ENCODE measurements at places on chromosomes 3 and 15. TPM values are rescaled to one million over a fixed set of nuclear protein-coding genes. Genes with fewer than 3 reads are reported as not detected.

The CADM2 gene
- total RNA-seq, result 2.7 TPM

GRCh38 chr3:69240651-69241568 lies 118.5 kb upstream of the LMOD3 start:
- DNase-seq, result no peak

DNA sequence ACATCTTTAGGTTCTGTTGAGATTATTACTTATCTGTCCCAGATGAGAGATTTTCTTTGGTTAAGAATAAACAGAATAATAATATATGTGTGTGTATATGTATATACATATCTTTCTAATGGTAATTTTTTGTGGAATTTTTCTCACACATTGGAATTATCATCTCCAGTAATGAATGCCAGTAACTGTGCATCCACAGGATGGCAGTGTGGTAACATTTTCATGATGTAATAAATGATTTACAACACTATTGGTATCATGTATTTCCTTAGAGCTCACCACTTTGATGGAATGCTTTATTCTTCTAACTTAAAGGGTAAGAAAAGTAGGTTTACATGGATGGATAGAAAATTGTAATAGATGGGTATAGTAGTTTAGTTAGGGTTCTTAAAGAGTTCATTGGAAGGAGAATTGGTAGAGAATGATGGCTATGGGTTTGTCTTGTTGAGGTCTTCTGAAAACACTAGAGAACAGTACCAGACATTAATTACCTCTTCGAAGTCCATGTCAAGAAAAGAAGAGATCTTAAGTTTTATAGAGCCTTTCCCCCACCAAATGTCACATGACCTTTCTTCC lies 78.1 kb downstream of the STT3B start:
- DNase-seq, result no peak

DNA sequence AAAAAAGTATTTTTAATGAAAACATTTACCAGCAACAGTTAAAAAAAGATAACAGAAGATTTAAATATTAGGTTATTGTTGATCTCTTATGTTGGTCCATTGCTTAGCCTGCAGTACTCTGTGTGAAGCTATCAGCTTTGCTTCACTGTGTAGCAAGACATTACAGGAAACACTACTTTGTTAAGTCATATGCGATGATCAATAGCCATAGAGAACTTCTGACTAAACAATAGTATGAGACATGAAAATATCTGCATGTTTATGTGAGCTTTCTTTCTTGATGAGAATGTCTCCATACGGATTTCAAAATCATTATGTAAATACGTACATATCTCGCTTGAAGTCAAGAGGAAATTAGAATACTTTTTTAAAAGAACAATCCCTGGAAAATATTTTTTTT lies 27.0 kb upstream of the CAPN3 start:
- no peak for DNase-seq

The CCDC54 gene
- not detected for total RNA-seq

GRCh38 chr15:72197460-72198355 lies at the start of gene GRAMD2A:
Gene GRAMD2A (minus strand): TSS chr15:72197787.
- no peak for DNase-seq

- no peak for DNase-seq
These were observed 3.8 kb upstream of the SLCO3A1 start for GRCh38 chr15:91849749-91850161.

The TGM4 gene
- total RNA-seq, result not detected

The CPLX3 gene
- total RNA-seq, result not detected

DNA sequence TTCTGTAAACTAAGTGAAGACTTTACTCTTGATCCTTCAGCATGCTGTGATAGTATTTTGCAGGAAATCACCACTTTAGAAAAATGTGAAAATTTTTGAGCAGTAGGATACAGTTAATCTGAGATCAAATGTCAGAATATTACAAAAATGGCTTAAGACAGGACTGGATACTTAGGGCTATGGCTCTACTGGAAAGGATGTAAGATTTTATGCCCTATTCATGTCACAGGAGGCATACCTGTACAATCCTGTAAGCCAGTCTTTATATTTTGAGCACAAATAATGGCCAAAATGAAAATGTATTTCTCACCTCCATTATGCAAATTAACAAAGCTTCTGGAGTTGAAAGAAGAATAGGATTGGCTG lies 8.6 kb upstream of the TGFBR2 start:
- no peak for DNase-seq

DNA sequence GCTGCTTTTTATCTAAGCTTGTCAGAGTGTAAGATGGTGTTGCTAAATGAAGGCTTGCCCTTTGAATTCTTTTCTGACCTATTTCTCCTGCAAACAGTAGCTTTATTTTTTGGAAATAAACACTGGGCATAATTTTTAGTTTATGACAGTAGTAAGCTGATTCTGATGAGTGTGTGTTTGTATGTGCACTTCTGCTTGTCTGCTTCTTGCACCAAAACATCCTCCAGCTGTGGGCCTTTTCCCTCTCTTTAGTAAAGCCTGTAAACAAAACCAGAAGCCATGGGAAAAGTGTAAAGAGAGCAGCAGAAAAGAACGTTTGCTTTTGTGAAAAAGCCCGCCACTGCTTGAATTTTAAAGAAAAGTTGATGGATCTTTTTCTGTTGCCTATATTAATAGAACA lies 136.4 kb upstream of the IL12A start:
- no peak for DNase-seq

The FOXL2NB gene
- not detected for total RNA-seq

DNA sequence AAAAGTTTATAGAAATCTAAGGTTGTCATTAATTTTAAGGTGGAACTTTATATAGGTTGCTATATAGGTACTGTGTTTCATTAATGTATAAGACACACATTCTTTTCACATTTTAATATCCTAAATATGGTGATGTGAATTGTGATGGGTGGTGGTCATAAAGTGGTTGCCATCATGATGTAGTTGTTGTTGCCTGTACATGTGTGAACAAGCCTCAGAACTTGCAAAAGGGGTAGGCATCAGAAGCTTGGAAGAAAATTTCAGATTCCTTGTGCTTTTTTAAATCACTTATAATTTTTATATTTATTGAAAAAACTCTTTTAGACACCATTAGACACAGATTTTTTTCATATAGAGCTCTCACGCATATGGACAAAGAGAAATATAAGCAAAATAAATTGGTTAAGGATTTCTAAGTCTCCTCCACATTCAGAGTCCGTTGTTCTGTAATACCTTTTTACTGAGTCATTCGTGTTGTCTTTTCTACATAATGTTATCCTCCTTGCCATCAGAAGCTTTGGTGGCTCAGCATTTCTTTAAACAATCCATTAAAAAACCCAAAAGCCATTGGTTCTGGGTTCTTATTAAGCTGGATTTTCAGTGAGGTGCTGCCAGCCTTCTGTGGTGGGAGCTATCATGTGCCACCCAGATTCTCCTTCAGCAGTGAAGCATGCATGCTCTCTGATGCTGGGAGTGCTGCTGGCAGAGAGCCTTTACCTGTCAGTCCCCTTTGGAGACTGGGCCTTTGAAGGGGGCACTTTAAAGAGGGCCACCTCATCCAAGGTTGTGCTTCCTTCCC lies 140.4 kb upstream of the GALNT15 start:
- no peak for DNase-seq

GRCh38 chr3:37694284-37694675 lies 167.4 kb upstream of the CTDSPL start:
- DNase-seq, result no peak

The CNTN4 gene
- total RNA-seq, result 56.6 TPM

The MUSTN1 gene
- total RNA-seq, result 2.9 TPM
